Retinal pigment epithelial cell (primary cell): ENCODE measurements at places on chromosomes 4 and X.

- no peak for DNase-seq
These were observed 124.4 kb upstream of the PUDP start for GRCh38 chrX:7272346-7272745.

DNA sequence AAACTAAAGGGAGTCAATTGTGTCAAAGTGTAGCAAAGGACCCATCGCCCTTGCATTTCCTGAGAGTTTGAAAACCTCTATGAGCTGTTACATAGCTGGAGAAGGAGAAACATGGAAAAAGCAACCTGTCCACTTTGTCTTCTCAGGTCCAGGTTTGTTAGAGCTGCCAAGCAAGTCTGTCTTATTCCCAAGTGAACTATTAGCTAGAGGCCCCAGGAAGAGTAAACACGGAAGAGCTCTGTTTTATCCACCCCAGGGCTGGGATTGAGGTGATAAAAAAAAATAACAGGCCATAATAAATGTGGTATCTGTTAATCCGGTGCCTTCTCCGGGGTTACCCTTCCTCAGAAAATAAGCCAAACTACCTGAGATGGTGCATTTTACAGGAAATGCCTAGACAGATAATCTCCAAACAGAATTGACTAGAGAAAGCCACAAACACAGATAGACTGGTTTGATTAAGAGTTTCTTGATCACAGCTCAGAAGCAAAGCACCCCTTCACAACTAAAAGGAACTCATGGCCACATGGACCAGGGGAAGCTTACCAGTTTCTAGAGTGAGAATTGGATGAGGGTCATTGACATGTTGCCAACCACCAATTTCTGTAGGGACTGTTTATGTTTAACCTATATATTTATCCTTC, 35.9 kb upstream of the RELL1 start:
- no peak for DNase-seq

DNA sequence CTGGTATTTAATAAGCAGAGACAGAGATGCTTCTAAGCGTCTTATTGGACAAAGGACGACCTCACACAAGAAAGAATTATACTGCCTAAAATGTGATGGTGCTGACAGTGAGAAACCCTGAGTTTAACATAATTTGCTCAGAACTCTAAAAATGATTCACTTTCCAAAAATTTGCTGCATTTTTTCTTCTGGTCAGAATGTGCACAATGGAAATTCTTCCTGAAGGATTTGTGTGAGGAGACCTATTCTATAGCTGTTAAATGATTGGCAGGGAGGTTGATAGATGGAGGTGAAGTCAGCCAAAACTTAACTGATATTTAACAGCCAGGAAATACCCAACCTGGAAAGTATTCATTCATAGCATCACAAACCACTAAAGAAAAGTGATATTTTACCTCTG, 1.7 kb downstream of the MAGEC3 start:
- no peak for DNase-seq

DNA sequence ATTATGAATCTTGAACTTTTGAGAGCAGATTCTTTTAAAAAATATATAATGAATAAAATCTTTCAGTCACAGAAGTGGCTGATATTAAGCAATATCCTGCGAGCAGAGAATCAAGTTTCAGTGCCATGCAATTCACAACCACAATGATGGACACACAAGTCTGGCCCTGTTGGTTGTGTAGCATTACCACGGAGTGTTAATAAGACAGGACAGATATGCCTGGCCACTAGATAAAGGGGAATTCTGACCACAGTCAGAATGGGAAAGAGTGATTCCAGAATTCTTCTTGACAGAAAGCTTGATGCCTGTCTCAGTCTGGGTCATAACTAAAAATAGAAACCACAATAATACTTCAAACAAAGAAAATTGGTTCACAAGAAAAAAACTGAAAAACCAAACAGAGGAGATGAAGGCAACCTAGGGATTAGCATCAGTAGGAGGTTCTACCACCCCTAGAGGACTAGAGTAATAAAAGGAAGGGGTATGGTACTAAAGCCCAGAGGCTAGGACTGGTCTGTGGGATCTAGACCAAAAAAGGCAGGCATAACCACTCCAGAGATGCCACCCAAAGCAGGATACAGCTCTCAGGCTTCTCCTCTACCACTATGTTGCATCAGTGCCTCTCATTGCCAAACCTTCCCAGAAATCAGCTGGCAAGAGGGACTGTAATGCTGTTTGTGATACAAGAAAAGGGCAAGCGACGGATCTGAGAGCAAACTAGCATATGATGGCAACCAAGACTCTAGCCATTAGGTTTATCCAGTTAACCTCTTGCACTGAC, 59.0 kb downstream of the RNF150 start:
- DNase-seq: no peak

GRCh38 chrX:16516232-16516876, 133.6 kb upstream of the S100G start:
- no peak for DNase-seq
